ENCODE measurements at places on chromosomes 7 and 10.
A peak's percentile ranks its signal among the peaks of the same experiment; 100 is the strongest.

- no peaks in the 10 kb centered on the region for H3K27me3 ChIP-seq
- DNase-seq = no peak
- no peaks in the 10 kb centered on the region for H3K4me1 ChIP-seq
- no peak overlapping the region for H3K4me3 ChIP-seq
- H3K36me3 ChIP-seq = no peaks in the 10 kb centered on the region
Measured at GRCh38 chr10:6863381-6863780, 283.3 kb upstream of the PRKCQ start.

GRCh38 chr10:123808906-123809305 is 82.7 kb downstream of the CPXM2 start:
- H3K36me3 ChIP-seq = no peaks in the 10 kb centered on the region
- H3K27ac ChIP-seq = peak overlapping the region; percentile 31
- DNase-seq = no peak
- H3K27me3 ChIP-seq = no peaks in the 10 kb centered on the region

- DNase-seq = no peak
- no peaks in the 10 kb centered on the region for H3K36me3 ChIP-seq
- no peaks in the 10 kb centered on the region for H3K27me3 ChIP-seq
- H3K4me3 ChIP-seq = no peak overlapping the region
Measured at GRCh38 chr7:144820552-144820951, 15.3 kb downstream of the TPK1 start.

GRCh38 chr10:22071332-22071731 is 67.8 kb upstream of the DNAJC1 start:
- H3K4me3 ChIP-seq = no peak overlapping the region
- DNase-seq = no peak
- no peaks in the 10 kb centered on the region for H3K36me3 ChIP-seq
- no peaks in the 10 kb centered on the region for H3K4me1 ChIP-seq
- H3K27me3 ChIP-seq = no peaks in the 10 kb centered on the region
- H3K27ac ChIP-seq = no peak overlapping the region

DNA sequence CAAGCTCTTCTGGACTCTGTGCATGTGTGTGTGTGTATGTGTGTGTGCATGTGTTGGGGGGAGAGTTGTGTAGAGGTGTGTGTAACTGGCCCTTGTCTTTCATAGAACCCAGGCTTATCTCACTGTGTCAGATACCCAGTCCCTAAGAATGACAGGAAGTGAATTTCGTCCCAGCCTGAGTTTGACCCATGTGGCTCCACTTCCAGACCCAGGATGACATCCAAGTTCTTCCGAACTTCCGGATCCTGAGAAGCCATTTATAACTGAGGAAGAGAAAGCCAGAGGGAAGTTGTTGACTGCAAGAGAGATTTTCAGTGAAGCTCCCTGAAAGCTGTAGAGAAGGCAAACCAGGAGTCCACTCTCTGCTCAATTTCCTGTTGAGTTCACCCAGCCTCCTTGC is 53.2 kb downstream of the ADRB1 start:
- no peaks in the 10 kb centered on the region for H3K27me3 ChIP-seq
- no peak overlapping the region for H3K27ac ChIP-seq
- DNase-seq = no peak
- no peaks in the 10 kb centered on the region for H3K36me3 ChIP-seq

DNA sequence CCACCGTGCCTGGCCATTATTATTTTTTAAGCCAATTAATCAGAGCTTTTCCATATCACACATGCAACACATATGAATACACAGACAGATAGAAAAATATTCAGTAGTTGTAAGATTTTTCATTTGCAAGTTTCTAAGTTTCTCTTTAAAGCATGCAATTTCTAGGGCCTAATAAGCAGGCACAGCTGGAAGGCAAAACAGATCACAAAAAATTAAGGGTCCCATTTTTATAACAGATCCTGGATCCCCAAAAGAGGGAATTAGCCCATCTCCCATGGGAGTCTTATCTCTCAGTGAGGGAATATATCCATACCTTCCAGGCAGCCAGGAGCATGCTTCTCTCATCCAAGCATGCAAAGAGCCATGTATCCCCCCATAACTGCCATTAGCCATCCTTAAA is 31.2 kb upstream of the ZNF365 start:
- no peak overlapping the region for H3K4me3 ChIP-seq
- no peaks in the 10 kb centered on the region for H3K4me1 ChIP-seq
- DNase-seq = no peak
- no peaks in the 10 kb centered on the region for H3K36me3 ChIP-seq
- H3K27me3 ChIP-seq = no peaks in the 10 kb centered on the region

DNA sequence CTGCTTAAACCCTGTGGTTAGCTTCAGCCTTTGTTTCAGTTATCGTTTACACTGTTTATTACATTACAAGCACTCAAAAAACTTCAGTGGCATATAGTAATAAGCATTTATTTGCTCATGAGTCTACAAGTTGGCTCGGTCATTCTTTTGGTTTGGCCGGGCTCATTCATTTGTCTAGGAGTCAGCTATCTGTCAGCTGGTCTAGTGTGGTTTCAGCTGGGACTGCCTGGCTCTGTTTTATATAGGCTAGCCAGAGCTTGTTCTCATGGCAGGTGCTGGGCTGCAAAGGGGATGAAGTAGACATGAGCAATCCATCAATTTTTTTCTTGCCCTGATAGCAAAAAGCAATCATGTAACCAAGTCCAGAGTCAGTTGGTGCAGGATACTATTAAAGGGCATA is 103.6 kb downstream of the MKLN1 start:
- H3K27me3 ChIP-seq = no peaks in the 10 kb centered on the region
- no peak overlapping the region for H3K27ac ChIP-seq
- DNase-seq = no peak
- H3K4me3 ChIP-seq = no peak overlapping the region

GRCh38 chr10:124342136-124342820 is 76.4 kb downstream of the OAT start:
- no peak overlapping the region for H3K4me3 ChIP-seq
- H3K36me3 ChIP-seq = no peaks in the 10 kb centered on the region
- no peaks in the 10 kb centered on the region for H3K27me3 ChIP-seq
- peaks cover 7% of the 10 kb centered on the region for H3K4me1 ChIP-seq
- H3K27ac ChIP-seq = no peak overlapping the region

DNA sequence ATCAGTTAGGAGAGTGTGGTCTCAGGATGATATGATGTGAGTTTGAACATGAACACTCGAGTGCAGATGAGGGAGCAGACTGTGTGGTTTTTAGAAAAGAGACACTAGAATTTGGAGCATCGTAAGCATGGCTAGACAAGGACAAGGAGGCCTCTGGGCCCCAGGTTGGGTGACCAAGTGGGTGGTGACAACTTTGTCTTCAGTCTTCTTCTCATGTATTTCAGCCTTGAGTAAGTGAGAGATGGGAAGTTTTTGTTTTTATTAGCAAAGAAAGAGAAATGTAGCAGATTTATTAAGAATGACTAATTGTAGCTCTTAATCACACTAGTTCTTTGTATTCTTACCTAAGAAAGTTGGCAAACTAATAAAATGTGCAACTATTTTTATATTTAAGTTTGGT is 16.3 kb downstream of the TES start:
- DNase-seq = no peak
- H3K27ac ChIP-seq = no peak overlapping the region
- no peaks in the 10 kb centered on the region for H3K27me3 ChIP-seq
- H3K36me3 ChIP-seq = no peaks in the 10 kb centered on the region

DNA sequence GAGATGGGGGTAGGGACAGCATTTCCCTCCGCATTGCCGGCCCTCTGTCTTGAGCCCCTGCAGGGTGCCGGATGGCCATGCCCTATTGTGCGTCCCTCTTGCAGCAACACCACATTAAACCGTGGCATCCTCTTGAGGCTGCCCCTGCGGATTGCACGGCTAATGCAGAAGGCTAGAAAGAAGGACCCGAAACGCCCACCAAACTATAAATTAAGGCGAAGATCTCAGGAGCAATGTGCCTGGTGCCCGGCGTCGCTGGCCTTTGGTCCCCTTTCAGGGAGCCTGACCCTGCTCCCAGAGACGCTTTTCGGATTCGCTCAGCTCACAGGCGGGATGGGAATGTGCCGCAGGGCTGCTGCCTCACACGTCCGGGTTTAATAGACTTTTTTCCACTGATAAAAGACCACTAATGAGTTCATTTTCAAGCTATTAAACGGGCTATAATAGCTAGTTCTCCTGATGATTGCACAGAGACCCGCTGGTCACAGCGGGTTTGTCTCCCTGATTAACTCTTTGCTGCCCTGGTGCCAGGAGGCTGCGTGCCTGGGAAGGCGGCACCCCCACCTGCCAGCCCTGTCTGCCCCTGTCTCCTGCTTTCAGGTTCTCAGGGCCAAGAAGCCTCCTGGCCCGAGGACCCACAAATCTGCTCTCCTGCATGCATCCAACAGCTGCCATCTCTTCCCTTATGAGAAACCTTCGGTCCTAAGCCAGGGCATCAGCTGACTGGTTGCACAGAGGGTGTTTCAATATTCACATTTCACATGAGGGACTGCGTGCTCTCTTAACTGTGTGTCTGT is 128.3 kb downstream of the ADARB2 start:
- H3K4me3 ChIP-seq = no peak overlapping the region
- peaks cover 8% of the 10 kb centered on the region for H3K4me1 ChIP-seq
- no peaks in the 10 kb centered on the region for H3K36me3 ChIP-seq
- no peaks in the 10 kb centered on the region for H3K27me3 ChIP-seq
- no peak overlapping the region for H3K27ac ChIP-seq
- no peak for DNase-seq

DNA sequence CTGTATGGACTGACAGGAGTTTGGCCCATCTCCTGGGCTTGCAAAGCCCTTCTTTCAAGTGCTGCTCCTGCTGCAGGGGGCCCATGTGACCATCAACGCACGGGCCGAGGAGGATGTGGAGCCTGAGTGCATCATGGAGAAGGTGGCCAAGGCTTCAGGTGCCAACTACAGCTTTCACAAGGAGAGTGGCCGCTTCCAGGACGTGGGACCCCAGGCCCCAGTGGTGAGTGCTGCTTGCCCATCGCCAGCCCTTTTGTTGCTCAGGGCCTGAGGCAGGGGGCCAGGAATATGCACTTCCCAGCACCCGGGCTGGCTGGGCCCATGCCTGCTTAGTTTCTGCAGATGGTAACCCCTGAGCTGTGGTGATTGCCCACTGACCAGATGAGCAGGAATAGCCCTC is 8.7 kb downstream of the PGAM2 start:
- peaks cover 100% of the 10 kb centered on the region for H3K36me3 ChIP-seq
- H3K27ac ChIP-seq = peak overlapping the region; percentile 85
- H3K27me3 ChIP-seq = no peaks in the 10 kb centered on the region
- no peak overlapping the region for H3K4me3 ChIP-seq
- no peak for DNase-seq
- H3K4me1 ChIP-seq = peaks cover 8% of the 10 kb centered on the region

DNA sequence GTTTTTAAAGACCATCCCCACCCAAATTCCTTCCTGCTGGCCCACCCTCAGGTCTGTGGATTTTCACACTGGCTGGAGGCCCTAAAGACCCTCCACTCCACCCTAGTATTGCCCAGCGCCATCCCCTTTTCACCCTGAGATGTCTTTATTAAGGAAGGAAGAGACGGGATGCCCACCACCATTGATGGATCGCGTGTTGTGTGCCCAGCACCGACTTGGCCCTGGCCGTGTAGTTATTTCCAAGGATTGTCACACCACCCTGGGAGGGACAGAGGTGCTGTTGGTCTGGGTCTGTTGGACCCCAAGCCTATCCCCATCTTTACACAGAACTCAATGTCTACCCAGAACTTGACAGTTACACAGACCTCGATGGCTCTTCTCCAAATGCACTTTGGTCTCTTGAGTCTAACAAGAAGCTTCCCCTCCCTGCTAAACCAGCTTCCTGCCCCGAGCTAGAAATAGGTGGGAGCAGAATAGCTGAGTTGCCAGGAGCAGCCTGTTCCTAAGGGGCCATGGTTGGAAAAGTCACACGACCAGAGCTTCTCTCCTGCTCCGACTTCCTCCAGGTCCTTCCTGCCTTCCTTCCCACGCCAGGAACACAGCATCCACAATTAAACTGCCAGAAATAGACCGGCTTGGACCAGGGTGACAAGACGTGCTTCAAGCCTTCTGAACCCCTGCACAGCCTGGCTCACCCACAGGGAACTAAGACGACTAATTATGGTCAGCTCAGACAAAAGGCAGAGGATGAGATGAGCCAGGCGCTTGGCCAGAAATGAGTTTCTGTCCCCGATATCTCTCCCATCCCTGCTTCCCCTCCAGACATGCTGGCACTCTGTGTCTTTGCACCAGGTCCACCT is 139.5 kb upstream of the CHST15 start:
- H3K27me3 ChIP-seq = no peaks in the 10 kb centered on the region
- no peaks in the 10 kb centered on the region for H3K4me1 ChIP-seq
- no peak for DNase-seq

DNA sequence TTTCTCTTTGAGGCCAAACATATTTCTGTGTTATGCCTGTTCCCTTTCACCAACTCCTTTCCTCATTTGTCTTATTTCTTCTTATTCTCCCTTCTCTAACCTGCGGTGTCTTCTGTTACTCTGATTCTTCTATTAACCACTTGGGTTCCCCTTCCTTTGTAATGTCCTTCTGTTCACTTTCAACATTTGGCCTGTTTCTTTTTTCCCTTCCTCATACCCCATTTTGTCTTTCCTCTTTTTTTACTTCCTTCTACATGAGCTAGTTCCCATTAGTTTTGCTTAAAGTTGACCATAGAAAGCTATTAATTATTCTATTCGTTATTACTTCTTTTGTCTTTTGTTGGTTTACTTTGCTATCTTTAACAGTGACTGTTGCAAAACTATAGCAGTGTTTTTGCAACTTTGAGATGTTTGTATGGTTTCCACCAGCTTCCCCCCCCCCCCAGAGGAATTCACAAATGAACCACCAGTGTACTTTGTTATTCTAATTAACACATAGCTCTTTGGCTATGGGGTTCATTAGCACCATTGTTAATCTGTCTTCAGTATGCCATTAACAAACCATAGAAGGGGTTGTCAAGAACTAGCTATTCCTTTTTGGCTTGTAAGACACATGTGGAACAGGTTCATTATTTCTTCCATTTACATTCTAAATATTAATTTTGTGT is 2.9 kb downstream of the LRGUK start:
- no peak for DNase-seq
- peaks cover 5% of the 10 kb centered on the region for H3K27me3 ChIP-seq
- no peak overlapping the region for H3K27ac ChIP-seq
- H3K4me1 ChIP-seq = peaks cover 15% of the 10 kb centered on the region
- no peak overlapping the region for H3K4me3 ChIP-seq

DNA sequence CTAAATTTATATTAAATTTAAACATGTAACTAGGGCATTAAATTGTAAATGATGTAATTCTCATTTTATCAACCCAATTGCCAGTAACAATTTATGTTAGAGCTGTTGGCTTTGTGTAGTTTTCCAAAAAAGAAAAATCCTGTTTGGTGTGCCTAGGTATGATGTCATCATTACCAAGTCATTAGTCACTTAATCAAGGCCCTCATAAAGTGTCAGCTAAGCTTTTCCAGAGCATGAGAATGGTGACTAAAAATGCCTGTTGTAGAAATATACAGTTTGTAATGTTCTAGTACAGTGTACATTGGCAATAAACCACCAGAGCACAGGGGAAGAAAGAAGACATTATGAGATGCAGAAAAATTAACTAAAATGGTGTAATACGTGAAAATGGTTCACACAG is 593.8 kb upstream of the ANKRD30A start:
- no peak for DNase-seq
- H3K4me1 ChIP-seq = no peaks in the 10 kb centered on the region
- no peaks in the 10 kb centered on the region for H3K36me3 ChIP-seq

- H3K27me3 ChIP-seq = no peaks in the 10 kb centered on the region
Measured at GRCh38 chr10:120221873-120222485, 235.0 kb upstream of the PLPP4 start.
